Fibroblast of skin of right quadriceps (primary cell): ENCODE measurements at places on chromosomes 2 and 18.

DNA sequence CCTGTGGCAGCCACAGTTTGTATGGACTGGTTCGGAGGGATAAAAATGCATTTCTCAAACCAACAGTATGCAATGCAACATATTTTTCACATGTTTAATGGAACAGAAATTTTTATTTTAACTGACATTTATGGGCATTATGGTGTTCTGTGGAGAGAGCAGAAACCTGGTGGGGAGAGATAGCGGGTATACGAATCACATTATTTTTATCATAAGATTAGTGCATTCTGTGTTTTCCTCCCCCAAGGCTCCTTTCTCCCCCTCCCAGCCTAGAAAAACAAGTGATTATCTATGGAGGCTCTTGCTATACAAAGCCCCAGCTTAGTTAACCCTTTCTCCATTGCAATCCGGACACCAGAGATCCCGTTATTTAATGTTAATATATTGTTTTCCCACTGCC, 289.8 kb upstream of the PIK3C3 start:
- DNase-seq, result no peak

GRCh38 chr2:104850361-104851290, 3.3 kb upstream of the POU3F3 start:
- DNase-seq, result no peak

- no peak for DNase-seq
Observed at GRCh38 chr2:116487336-116487735, 1327.2 kb upstream of the DDX18 start.

GRCh38 chr2:102083393-102083703, 59.2 kb upstream of the IL1R1 start:
- DNase-seq, result no peak

DNA sequence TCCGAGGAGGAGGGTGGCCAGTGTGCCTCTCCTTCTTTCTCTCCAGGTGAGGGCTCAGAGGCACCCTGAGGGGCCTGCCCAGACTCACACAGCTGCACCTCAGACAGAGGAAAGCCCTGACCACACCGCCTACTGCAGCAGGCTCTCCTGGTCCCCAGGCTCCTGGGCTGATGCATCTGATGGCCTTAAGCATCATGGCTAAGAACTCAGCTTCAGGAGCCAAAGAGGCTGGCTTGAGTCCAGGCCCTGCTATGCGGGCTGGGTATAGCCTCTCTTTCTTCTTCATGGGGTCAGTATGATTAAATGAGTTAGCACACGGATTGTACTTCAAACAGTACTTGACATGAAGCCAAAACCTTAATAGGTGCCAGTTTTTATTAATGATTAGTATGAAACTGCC, 89.6 kb downstream of the TGFA start:
- no peak for DNase-seq

DNA sequence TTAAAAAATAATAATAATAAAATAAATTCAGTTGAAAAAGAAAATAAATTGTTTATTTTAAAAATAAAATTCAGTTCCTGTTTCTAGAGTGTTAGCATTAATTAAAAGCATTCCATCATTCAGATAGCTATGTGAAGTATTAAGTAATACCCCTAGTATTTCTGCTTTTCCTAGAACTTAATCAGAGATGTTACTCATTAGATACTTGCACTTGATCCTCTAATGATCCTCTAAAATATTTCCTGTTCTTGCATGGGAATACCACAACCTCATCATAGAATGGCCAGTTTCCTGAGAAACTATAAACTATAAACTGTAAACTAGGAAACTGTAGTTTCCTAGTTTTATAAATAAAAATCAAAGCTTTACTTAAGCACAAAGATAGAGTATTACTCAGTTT, 11.1 kb upstream of the CNNM3 start:
- no peak for DNase-seq

DNA sequence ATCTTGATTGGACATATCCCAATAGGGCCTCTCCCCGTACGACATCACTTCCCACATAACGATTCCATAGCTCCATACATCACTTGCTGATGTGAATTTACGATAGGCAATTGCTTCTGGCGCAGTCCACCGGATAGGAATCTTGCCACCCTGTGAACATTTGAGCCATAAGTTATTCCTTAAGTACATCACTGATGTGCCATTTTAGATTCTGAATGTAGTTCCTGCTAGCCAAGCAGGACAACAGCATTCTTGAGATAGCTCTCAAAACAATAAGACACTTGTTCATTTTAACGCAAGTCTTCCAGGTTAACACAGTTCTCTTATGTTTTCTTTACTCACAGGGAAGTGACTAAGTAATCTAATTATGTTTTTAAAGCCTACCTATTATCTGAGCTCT, 138.0 kb downstream of the EPHA4 start:
- DNase-seq, result no peak

DNA sequence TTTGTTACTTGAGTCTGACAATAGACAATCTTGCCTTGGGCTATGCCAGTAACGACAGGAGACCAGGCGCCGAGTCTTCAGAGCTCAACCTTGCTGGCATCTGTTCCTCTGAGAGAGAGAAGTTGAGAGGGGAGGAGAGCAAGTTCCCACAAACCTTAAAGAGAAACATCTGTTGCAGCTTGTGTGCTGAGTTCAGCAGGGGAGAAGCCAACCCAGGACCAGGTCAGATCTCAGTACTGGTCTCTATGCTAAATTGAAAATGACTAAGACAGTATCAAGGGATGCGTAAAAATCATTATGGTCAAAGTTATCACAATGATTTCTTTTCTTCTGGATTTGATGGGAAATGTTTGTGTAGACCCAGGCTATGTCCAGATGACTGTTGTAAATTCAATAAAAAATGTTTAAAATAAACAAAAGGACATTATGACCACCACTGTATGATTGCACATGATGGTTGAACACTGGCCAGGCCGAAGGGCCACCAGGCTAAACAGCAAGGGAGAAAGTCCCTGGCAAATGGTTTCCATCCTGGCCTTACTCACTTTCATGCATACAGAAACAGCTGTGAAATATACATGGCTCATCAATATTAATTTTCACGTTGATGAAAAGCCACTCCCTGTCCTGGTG, 100.3 kb upstream of the PMAIP1 start:
- DNase-seq, result peak; percentile 25
